Fibroblast of skin of right quadriceps (primary cell): ENCODE measurements at places on chromosomes 4 and X.

DNA sequence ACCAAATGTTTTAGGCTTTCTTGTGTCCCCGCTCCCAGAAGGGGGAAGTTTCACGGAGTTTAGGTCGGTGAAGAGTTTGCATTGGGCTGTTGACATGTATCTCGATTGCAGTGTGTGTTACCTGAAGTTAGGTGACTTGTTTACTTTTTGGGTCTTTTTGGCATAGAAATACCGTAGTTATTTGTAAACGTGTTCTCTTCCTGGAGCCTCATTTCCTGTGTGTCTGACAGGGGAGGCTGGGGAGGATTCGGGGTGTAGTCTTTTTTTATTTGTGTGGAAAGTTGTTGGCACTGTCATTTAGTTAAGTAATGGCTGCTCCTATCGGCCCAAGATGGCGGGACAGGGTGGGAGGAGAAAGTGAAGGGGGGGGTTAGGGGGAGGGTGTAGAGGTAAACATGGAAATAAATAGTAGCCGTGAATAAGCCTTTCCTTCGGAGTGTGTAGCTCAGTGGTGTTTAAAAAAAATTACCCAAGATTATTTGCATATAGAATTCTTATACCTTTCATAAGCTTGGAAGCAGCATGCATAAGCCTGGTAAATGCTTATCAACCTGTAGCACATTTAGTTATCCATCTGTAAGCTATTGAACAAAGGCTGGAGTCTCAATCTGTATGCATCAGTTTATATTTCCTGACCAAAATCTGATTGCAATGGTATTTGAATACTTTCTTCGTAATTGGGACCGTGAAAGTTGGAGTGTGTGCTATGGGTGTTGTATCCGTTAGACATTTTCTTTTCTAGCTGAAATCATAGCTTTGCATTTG, 1.6 kb downstream of the KDM6A start:
- peak; percentile 24 for DNase-seq

- DNase-seq = no peak
Observed at GRCh38 chrX:130741584-130741983, 161.4 kb downstream of the ENOX2 start.

DNA sequence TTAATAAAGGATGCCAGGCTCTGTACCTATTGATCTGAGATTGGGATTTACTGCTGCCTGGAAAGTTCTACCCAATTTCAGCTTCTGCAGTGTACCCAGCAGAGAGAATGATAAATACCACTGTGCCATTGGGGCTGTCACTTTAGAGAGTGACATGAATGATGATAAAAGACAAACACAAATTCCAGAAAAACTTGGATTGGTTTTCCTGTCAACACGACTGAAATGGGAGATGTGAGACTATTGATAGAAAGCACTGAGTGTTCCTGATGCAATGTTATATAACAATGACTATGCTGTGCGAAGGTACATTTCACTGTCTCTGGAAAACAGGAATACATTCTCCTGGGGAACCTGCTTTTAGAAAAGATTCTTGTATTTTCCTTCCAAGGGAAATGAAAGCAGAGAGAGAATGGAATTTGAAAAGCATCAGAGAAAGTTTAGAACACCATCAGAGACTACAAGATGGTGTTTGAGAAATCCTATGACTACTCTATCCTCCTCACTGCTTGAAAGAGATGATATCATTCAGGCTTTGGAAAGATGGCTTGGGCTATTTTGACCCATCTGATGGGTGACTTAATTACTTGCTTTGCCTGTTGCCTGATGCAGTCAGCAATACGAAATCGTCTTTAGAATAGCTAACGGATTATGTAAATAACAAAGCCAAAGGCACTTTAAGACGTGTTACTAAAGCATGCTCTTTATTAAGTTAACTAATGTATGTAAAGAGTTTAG, 49.7 kb downstream of the MID1IP1 start:
- DNase-seq = no peak

DNA sequence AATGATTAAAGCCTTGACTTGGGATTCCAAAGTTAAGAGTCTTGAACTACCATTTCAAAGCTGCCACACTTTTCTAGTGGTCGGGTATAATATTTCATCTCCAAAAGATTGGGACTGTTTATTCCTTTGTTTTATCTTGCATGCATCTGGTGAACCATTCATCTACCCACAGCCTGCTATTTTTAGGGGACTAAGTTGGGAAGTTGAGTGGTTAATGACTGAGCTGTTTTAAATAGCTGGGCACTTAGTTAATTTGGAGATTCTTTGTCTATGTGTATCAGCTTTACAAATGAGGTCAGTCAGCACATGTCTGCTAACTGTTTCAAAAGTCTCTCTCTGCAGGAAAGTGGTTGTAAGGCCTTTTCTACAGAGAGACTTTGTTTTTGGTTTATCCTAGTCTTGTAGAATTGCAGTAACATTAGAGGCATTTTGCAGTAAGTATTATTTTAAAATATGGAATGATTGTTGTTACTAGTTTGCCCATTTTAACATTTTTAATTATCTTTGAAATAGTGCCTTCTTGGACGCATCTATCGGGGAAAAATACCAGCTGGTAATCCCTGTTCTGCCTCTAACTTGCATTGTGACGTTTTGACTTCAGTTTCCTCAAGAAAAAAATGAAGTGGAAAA, 8.2 kb downstream of the BMP2K start:
- DNase-seq = peak; percentile 93

- no peak for DNase-seq
Observed at GRCh38 chr4:188911707-188912106, 772.5 kb downstream of the TRIML1 start.

DNA sequence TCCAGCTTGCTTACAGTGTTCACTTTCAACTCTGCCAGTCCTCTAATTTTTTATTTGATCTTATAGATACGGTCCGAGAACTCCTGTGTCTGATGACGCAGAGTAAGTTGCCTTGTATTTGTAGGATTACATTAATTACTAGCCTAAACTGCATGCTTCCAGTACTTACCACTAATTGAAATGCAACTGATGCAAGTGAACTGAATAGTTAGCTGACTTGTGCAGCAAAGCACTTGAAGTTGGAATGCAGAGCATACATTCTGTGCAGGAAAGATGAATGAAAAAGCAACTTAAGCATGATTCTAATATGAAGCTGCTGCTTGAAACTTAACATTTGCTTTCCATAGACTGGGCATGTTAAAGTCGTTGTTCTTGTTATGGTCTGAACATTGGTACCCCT, 100.9 kb downstream of the LIMCH1 start:
- DNase-seq = no peak

- DNase-seq = no peak
Observed at GRCh38 chrX:34275699-34276098, 143.6 kb upstream of the FAM47A start.

DNA sequence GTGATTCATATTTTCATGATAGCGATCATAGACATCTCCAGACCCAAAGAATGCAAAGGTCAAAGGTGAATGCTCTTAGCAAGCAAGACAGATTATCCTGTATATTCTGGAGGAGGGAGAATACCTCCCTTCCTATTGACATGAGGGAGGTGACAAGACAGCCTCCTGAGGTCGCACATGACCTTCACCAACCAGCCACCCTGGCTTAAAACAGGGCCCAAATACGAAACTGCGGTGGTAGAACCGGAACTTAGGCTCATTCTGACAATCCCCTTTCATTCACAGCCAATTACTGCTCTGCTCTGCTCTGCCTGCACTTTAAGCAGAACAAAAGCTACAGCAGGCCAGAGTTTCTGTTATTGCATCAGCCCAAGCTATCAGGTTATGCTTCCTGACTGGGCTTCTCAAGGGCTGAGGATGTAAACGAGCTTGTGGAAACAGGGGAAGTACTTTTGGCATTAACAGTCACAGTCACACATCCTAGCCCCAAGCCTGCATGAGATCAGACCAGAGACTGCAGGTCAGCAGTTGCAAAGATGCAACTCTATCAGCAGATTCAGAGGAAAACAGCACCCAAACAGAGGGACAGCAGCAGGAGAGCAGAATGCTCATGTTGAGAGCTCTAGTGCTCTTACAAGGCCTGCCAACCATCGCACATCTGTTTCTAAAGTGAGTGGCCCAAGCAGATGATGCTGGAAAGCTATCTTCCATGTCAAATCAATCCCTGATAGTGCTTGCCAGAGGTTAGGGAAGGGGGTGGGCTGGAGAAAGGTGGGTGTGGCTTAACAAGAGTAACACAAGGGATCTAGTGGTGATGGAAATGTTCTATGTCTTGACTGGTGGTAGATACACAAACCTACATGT, 51.3 kb upstream of the MAP3K15 start:
- DNase-seq = peak; percentile 53

DNA sequence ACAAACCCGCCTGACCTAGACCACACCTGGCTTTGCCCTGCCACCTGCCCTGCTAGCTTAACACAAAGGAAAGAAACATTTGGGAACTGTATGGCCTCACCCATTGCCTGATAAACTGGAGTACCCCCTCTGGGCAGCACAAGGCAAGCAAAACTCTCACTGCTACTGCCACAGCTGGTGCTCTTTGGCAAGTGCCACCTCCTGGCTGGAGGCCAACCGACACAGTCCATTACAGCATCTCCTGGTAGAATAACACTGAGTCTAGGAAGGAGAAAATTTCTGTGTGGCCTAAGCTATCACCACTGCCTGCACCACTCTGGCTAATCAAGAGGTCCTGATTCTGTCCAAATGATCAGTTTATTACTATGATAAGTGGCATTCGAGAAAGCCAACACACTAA, 18.9 kb upstream of the SPANXN3 start:
- DNase-seq = no peak

GRCh38 chr4:100340512-100341485, 150.5 kb upstream of the DDIT4L start:
- DNase-seq = peak; percentile 22

DNA sequence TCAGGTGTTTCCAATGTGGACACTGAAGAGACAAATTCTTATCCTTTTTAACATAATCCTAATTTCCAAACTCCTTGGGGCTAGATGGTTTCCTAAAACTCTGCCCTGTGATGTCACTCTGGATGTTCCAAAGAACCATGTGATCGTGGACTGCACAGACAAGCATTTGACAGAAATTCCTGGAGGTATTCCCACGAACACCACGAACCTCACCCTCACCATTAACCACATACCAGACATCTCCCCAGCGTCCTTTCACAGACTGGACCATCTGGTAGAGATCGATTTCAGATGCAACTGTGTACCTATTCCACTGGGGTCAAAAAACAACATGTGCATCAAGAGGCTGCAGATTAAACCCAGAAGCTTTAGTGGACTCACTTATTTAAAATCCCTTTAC, 18.6 kb downstream of the TLR7 start:
- DNase-seq = no peak

DNA sequence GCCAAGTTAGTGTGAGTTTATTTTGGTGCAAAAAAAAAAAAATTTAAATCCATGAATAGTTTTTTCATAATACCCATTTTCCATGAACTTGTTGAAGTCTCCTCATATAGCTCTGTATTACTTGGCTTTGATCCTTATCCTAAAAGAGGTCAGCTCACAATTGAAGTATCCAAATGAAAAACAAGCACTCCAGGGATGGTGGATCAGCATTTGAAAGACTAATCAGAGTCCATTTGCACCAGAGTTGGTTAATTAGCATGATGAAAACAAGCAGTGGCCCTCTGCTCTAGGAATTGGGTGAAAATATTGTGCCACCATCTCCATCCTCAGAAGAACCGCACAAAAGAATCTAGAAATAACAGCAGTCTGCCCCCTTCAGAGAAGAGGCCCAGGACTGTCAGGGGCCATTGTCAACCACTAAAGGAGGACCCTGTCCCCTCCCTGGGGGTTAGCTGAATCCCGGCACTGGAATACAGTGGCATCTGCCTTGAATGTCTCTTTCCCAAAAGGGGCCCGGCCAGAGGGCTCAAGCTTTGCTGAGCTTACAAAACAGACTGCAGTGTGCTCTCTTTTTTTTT, 24.7 kb downstream of the SH3KBP1 start:
- no peak for DNase-seq

DNA sequence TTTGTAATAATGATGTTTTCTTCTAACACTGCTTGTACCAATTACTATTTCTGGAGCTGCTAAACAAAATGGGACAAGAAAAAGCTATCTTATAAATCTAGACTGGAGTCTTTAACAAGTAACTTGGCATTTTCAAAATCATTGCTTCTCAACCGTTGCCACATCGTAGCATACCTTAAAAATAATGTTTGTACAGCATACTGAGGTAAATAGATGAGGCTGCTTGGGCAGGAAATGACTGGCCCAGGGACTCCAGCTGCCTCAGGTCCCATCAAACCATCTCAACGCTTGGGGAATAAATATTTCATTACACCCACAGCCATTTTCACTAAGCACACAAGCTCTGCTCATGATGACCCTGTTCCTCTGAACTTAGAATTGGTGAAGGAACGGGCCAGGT, 115.1 kb downstream of the SPANXA1 start:
- no peak for DNase-seq

DNA sequence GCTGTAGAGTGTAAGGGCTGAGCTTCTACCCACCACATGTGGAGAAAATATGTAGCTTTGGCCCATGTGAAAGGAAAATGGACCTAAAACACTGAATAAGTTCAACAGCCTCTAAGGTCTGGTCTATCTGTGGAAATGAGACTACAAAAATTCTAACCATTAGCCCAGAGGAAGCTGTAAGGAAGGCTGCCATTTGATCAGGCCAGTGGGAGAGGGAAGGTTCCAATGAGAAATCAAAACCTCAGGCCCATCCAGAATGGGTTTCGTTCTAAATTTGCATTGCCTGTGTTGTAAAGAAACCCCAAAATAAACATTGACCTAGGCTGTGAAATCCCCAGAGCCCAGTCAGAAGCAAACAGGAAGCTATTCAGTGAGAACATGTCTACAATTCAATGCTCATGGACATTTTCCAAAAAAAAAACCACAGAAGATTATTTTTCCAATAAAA, 320.4 kb upstream of the SLC7A11 start:
- DNase-seq = peak; percentile 78

- DNase-seq = no peak
Observed at GRCh38 chr4:155072417-155072816, 136.0 kb upstream of the NPY2R start.

- no peak for DNase-seq
Observed at GRCh38 chr4:19095491-19096046, 1074.0 kb upstream of the LCORL start.

DNA sequence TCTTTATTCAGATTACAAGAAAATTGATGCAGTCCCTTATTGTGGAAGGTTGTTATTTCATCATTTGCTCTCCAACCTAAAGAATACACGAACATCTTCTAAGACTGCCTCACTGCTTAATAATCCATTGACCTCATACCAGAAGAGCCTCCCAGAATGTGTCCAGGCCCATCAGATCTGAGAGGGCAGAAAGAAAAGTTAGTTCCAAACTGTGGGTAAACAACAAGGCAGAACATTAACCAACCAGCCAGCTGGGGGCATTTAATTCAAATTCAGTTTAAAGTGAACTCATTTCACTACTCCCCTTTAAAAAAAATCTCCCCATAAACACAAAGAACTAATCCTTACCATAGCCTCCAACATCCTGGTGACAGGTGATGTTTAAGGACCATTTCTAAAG, 13.8 kb downstream of the GPC4 start:
- no peak for DNase-seq

- no peak for DNase-seq
Observed at GRCh38 chr4:180950377-180950776, 1292.8 kb upstream of the TENM3 start.
